Endothelial cell (in vitro differentiated cells): ENCODE measurements at places on chromosomes 7 and 10.

DNA sequence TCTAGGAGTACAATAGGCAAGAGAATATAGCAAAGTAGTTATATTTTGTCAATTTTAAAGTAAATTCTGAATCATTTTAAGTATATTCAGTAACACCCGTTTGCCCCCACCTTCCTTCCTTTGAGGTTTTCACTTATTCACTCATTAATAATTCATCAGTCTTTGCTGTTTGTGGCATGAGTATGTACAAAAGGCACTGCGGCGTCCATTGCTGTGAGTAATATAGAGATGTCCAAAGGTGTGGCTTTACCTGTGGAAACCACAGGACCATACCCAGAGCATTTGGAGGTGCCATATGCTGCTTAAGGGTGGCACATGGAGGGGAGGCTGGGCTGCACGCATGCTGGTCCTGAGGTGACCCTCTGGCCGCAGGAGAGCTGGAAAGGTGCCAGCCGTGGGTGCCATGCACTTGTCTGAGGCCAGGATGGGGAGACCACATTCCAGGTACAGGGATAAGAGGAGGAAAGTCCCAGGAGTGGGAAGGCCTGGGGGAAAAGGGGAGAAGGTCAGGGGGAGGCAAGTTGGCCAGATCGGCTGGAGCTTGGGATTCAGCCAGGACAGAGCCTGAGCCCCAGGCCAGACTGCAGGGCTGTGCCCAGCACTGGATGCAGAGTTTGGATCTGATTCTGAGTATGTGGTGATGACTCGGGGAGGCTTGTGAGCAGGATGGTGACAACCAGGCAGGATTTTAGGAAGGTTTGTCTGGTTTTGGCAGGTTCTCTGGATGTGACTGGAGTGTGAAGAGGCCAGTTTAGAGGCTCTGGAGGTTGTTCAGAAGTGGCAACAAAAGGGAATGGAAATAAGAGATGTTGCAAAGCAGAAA is 223.4 kb downstream of the MGMT start:
- H3K4me3 ChIP-seq, result no peak overlapping the region
- no peaks in the 10 kb centered on the region for H3K36me3 ChIP-seq
- no peak for DNase-seq

DNA sequence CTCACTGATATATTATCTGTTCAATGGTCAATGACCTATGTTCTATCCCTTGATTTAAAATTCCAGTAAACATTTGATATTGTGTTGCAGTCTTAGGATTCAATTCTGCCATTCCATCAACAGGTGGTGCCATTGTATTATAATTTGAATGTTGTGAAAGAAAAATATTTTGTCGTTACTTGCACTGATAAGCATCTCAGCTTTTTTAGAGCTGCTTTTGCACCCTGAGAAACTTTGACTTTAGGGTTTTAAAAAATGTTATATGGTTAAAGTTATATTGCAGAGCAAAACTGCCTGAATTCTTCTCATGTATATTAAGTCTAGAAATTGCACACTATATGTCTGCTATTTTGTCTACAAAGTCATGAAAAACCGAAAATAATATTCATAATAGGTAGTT is 18.8 kb upstream of the MINDY3 start:
- peaks cover 5% of the 10 kb centered on the region for H3K27me3 ChIP-seq
- H3K27ac ChIP-seq, result no peak overlapping the region
- peaks cover 1% of the 10 kb centered on the region for H3K4me1 ChIP-seq
- no peak overlapping the region for H3K4me3 ChIP-seq
- no peak for DNase-seq

GRCh38 chr7:148356303-148356702 is 234.3 kb upstream of the C7orf33 start:
- H3K36me3 ChIP-seq, result no peaks in the 10 kb centered on the region
- no peak for DNase-seq
- H3K27ac ChIP-seq, result no peak overlapping the region
- H3K27me3 ChIP-seq, result no peaks in the 10 kb centered on the region

- DNase-seq, result no peak
- H3K4me1 ChIP-seq, result no peaks in the 10 kb centered on the region
- H3K4me3 ChIP-seq, result no peak overlapping the region
- no peaks in the 10 kb centered on the region for H3K27me3 ChIP-seq
- H3K36me3 ChIP-seq, result no peaks in the 10 kb centered on the region
- no peak overlapping the region for H3K27ac ChIP-seq
Measured at GRCh38 chr7:34260279-34260678, 354.9 kb downstream of the BMPER start.
